Cardiac septum (tissue), 1 donor: ENCODE measurements at places on chromosomes 5 and 9. TPM values are rescaled to one million over a fixed set of nuclear protein-coding genes. Genes with fewer than 3 reads are reported as not detected.

The PCAT7 gene
- total RNA-seq = 0.08 TPM

The PCDHB9 gene
- 1.3 TPM for total RNA-seq

The IFNA21 gene
- total RNA-seq = not detected

The GDF9 gene
- 0.43 TPM for total RNA-seq

The PCDHB3 gene
- 1.4 TPM for total RNA-seq

The CDH18 gene
- not detected for total RNA-seq

The FAM170A gene
- not detected for total RNA-seq

The SPATA31A3 gene
- total RNA-seq = not detected

The ANKRD18A gene
- total RNA-seq = 3.0 TPM

The FYB1 gene
- 4.5 TPM for total RNA-seq

The SLC6A18 gene
- total RNA-seq = not detected

The SLCO6A1 gene
- total RNA-seq = not detected

The TYRP1 gene
- 102 TPM for total RNA-seq

The IL13 gene
- total RNA-seq = not detected

The MYMK gene
- not detected for total RNA-seq

The SPATA31E1 gene
- total RNA-seq = not detected

The ADCY2 gene
- 0.54 TPM for total RNA-seq

The FOXD4L6 gene
- not detected for total RNA-seq

The TAF11L10 gene
- not detected for total RNA-seq
